ENCODE measurements at places on chromosomes 7 and 10.

DNA sequence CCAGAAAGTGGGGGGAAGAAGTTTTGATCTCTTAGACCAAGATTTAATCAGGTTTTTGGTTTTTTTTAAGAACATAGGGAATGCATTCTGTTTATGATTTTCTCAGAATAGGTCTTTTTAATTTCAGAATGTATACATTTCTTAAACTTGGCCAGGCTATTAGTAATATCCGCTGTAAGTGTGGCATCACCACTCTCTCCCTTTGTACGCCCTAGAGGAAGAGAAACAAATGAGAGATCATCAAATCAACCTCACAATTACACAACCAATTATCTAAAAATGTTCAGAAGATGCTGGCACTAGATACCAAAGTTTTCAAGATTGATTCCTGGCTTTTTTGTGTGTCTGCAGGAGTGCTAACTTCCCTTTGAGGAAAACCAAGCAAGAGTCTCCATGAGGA is 70.0 kb downstream of the KLF6 start:
- DNase-seq, result no peak

DNA sequence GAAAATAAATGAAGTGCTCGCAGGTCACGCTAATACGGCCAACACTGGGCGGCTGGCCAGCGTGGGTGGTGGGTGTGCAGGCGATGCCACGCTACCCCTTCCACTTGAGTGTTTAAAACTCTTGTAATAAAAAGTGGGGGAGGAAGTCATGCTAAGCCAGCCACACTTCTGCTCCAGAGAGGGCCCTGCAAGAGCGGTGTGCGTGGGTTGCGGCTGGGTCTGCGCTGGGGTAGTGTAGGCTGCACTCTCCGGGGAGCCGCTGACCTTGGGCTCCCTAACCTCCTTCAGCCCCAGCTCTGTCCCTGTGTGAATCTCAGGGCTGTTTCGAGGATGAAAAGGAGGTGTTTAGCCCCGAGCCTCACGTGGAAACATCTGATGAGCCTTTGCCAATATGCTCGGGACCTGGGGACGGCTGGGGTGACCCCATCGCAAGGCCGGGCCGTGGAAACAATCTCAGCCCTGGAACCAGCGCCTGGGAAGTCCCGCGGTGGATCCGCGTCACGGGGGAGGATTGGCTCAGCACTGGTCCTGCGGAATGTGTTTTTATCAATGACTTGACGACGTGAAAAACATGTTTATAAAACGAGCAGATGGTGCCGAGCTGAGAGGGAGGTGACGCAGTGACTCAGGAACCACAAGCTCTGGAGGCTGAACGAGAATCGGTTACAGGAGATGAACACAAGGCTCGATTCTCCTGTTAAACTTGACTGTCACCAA is 278.5 kb downstream of the DNAJB6 start:
- no peak for DNase-seq

DNA sequence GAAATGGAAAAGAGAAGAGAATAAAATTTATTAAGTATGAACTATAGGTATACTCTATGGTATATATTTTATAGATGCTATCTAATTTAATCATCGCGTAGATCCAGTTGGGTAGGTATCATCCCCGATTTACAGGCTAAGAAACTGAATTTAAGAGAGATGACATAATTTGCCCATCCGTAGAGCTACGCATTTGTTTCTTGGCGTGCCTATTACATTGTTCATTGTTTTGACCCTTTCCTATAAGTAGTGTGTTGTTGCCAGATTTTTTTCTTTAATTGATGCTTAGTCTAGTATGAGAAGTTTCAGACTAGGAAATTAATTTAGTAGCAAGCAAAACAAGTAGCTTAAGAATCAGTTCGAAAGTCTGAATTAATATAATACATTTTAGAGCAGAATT is 205.7 kb upstream of the NPSR1 start:
- DNase-seq, result no peak

DNA sequence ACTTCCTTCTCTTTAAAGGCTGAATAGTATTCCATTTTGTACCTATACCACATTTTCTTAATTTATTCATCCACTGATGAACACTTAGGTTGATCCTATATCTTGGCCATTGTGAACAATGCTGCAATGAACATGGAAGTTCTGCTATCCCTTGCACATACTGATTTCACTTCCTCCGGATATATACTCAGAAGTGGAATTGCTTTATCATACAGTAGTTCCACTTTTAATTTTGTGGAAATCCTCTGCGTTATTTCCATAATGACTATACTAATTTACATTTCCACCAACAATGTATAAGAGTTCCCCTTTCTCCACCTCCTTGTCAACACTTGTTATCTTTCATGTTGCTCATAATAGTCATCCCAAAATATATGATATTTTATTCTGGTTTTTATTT is 312.6 kb downstream of the PLXDC2 start:
- no peak for DNase-seq

DNA sequence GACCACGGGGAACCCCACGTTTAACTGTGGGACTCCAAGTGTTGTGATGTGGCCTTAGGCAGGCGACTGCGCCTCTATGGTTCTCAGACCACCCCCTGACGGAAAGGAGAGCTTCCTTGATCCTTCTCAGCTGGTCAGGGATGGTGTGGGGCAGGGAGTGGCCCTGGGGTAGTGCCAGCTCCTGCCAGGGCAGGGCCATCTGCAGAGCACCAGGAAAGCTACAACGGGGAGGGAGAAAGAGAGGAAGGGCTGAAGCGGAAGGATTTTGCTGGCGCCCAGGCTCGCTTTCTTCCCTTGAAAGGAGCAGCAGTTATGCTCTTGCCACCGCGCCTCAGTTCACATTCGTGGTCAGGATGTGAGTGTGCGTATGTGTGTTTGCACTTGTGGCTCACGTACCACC is 74.9 kb upstream of the PCBD1 start:
- no peak for DNase-seq

DNA sequence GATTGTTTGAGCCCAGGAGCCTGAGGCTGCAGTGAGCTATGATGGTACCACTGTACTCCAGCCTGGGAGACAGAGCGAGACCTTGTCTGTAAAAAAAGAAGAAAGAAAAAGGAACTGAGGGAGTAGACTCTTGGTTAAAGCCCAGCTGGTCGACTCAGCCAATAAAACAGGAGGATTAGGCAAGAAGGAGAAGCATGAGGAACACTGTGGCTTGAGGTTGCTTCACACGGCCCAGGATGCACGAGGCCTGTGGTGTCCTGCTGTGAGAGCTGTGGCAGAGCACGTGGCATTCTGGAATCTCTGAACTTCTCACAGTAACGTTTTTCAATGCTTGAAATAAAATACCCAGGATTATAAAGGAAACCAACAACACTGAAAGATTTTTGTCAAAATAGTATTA is 93.3 kb downstream of the CUL2 start:
- DNase-seq, result no peak

DNA sequence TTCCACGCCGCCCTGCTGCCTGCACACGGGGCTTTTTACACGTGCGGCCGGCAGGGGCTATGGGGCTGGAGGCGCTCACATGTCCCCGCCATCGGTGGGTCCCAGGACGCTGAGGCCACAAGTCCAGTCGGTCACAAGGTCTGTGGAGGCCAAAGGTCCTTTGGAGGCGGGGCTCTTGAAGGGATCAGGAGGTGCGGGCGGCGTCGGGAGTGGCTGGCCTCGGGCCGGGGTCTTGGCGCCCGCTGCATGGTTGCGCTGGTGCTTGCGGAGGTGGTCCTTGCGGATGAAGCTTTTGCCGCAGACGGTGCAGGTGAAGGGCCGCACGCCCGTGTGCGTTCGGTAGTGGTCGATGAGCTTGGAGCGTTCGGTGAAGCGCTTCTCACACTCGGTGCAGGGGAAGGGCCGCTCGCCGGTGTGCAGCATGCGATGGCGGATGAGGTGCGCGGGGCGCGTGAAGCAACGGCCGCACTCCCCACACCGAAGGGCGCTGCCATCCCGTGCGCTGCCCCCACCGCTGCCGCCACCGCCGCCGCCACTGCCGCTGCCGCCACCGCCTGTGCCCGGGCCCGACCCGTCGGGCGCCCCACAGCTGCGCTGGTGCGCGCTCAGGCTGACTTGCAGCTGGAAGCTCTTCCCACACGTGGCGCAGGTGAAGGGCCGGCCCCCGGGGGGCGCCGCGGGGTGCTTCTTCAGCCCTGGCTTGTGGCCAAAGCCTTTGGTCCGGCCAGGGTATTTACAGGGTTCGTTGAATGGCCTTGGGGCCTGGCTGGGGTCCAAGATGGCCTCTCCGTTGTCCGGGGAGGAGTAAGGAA is 13.7 kb upstream of the ZNF777 start:
- no peak for DNase-seq

DNA sequence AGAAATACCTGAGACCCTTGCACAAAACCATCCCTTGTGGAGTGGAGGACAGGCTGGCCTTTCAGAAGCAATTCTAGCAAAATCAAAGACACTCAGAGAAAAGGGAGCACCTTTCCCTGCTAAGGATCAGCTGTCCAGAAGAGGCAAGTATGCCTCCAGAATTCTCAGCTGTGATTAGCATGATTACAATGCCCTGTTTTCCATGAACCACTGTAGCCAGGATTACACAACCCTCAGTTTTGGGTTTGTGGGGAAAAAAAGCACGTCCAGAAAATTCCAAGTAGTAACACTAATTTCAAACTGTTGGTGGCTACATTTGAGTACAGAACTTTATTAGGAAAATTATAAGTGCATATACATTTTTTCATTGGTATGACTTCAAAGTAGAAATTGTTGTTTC is 15.0 kb downstream of the CXCL12 start:
- DNase-seq, result no peak

- no peak for DNase-seq
These were observed 275.6 kb downstream of the SNX10 start for GRCh38 chr7:26567266-26567665.

GRCh38 chr10:64215088-64215487 is 693.9 kb downstream of the REEP3 start:
- no peak for DNase-seq

DNA sequence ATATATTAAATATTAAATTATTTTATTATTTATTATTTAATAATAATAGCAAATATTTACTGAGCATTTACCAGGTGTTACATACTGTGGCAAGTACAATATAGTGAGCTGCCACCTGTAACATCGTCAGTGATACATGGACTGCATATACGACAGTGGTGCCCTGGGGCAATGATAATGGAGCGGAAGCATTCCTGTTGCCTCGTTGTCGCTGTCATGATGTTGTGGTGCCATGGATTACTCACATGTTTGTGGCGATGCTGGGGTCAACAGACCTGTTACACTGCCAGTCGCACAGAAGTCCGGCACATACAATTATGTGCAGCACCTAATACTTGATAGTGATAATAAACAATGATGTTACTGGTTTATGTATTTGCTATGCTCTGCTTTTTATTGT is 20.6 kb downstream of the CAMK1D start:
- DNase-seq, result no peak

GRCh38 chr10:110088367-110089104 is 80.8 kb downstream of the ADD3 start:
- no peak for DNase-seq

Data from activated T-cell treated with anti-CD3 and anti-CD28 coated beads, Interleukin-2, amount 50 U/mL, for 48 hours (primary cell).